ENCODE measurements at places on chromosomes 1 and 21.

DNA sequence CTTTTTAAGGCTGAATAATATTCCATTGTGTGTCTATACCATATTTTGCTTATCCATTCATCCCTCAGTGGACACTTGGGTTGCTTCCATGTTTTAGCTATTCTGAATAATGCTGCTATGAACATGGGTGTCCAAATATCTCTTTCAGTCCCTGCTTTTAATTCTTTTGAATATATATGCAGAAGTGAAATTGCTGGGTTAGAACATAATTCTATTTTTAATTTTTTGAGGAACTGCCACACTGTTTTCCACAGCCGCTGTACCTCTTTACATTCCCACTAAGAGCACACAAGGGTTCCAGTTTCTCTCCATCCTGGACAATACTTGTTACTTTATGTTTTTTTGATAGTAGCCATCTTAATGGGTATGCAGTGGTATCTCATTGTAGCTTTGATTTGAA lies 65.6 kb downstream of the RIMS3 start:
- no peak for DNase-seq

DNA sequence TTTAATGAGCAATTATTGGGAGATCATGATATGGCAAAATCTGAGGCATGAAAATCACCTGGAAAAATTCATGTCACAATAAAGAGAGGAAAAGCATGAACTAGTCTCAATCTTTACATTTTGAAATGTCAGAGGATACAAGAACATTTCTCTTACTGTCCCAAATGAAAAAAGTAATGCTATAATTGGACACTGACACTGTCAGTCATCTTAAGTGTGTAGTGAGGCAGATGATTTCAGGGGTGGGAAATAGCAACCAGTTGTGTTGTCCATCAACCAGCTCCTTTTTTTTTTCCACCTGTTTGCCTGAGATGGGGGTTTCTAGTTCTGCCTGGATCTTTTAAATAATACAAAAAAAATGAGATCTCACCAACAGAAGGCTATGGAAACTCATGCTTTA lies 646.2 kb downstream of the KCNT2 start:
- no peak for DNase-seq

DNA sequence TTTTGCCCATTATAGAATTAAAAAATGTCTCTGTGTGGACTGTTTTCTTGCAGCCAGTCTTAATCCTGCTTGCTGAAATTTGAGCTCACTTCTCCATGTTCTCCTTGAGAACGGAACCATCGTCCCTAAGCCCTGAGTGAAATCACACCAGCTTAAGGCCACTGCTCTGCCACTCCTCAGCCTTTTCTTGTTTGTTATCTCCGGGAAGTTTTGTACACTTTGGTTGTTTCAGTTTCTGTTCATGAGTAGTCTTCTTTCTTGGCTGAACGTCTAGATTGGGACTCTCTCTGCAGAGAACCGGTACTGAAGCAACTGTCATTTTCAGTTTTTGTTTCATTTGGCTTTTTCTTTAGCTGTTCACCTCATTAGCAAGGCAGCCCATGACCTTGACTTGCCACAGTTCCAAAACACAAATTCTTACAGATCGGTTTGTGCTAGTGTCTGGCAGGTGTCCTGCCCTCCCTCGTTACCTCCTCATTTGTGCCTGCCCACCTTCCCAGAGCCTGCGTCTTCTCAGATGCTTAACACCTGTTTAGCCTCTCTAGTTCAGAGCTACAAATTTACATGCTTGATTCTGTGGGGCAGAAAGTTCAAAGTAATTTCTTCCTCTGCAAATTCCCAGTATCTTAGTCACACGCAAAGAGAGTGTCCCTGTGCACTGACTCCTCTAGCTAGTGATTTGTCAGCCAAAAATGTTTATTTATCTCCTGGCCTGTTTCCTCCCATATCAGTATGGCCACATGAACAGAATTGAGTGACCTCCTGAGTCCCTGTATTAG lies 12.4 kb downstream of the PSEN2 start:
- DNase-seq, result no peak

GRCh38 chr1:15541231-15541792 lies 14.7 kb downstream of the DNAJC16 start:
- no peak for DNase-seq

DNA sequence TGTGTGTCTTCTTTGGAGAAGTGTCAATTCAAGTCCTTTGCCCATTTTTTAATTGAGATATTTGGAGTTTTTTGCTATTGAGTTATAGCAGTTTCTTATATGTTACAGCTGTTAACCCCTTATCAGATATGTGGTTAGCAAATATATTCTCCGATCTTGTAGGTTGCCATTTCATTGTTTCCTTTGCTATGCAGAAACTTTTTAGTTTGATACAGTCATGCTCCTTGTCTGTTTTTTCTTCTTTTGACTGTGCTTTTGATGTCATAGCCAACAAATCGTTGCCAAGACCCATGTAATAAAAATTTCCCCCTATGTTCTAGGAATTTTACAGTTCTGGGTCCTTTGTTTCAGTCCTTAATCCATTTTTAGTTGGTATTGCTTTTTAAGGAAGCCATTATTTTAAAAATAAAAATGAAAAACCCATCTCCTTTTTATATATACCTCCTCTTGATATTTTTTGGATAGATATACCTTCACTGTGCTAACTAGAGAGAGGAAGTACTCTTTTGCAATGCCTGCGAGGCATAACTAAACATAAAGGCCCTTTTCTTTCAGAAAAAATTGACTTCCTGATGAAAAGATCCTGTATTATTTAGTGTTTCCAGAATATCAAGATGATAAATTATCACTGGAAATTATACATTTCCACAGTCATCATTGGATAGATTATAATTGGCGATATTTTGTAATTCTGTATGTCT lies 127.8 kb downstream of the HS2ST1 start:
- no peak for DNase-seq

- no peak for DNase-seq
Measured at GRCh38 chr1:100583827-100584226, 45.9 kb downstream of the GPR88 start.
